ENCODE measurements at places on chromosomes 6 and 20.

- DNase-seq, result no peak
These were observed 52.7 kb downstream of the TGM2 start for GRCh38 chr20:38112261-38112929.

DNA sequence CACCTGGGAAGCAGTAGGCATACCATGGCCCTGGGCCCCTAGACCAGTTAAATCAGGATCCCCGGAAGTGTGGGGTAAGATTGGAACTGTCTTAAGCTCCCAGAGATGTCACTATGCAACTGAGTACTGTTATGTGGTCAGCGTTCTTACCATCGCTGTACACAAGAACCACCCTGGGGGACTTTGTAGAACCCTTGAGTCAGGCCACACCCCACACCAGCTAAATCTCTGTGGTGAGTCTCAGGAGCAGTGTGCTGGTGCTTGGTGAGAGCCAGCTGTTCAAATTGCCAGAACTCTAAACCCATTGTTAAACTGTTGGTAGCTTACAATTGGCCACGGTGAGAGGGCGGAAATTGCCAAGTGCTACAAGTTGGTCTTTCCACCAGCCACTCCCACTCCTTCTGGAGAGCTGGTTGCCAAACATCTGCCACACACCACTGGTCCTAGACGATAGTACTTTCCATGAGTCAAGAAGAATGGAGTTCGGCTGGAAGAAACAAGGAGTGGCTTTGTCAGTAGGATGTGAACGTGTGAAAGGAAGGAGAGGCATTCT, 80.5 kb upstream of the SYNDIG1 start:
- no peak for DNase-seq

DNA sequence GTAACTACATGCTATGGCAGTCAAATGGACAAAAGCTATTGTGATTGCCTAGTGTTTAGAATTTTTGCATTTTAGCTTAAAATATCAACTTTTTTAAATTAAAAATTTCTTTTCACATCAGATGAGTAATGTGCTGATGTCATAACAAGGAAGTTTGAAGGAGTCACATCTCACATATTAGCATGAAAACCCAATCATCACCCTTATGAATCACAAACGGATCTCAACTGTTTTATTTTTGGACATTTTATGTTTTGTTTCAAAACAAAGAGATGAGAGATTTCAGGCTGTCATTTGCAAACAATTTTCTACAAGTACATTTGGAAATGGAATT, 53.6 kb upstream of the TRERF1 start:
- DNase-seq, result no peak

- no peak for DNase-seq
These were observed 22.7 kb downstream of the TAB2 start for GRCh38 chr6:149340200-149340599.

- no peak for DNase-seq
These were observed 34.5 kb upstream of the FERMT1 start for GRCh38 chr20:6157345-6157744.

All from muscle of arm (tissue), 14 donors.